ENCODE measurements at places on chromosomes 6 and 20.

- no peak for DNase-seq
Observed at GRCh38 chr6:160349020-160349441, 853 bp downstream of the SLC22A3 start.

DNA sequence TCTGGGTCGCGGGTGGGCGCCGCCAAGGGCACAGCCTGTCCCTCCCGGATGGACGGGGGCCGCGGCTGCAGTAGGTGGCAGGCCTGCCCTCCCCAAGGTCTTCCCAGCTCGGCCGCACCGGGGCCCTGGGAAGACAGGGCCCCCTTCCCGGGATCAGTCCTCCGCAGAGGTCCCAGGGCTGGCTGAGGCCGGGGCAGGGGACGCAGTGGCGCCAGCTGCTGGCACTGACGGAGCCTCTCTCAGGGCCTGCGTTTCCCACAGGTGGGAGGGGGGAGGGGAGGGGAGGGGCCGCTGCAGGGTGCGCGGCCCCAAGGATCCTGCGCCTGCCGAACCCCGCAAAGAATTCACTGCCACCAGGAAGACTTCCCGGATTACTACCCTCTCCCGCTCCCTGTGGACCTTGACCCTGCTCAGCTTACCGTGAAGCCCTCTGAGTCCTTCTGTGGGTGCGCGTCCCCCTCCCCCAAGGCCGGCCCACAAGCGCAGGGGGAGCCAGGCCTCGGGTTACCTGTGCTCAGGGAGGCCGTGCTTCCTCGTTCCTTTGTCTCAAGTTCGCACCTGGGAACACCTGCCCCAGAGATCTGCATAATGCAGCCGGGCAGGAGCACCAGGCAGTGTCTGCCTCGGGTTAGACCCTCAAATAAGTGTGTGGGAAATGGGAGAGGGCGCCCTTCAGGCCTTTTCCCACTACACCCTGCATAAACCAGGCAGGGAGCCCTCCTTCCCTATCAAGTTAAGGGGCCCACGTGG lies 5.1 kb downstream of the LZTS3 start:
- DNase-seq: no peak

DNA sequence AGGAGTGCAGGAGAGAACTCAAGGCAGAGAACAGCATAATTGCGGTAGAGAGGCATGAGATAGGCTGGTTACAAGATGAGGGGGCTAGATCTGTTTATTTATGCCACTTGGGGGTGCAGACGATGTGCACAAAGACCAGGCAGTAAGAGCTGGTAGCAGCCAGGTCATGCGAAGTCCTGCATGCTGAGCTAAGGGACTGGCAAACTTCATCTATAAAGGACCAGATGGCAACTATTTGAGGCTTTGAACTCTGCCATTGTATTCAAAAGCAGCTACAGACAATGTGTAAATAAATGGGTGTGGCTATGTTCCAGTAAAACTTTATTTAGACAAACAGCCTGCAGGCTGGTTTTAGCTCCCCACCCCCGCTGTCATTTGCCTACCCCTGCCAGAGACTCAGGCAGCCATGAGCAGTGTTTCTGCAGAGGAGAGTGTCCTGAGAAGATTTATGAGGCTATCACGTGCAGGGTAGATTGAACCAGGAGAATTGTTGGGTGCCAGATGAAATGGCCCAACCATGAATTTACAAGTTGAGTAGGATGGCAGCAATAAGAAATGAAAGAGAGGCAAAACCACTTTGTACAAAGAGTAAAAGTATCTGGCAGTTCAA lies 253.4 kb upstream of the MOCS1 start:
- DNase-seq: no peak

DNA sequence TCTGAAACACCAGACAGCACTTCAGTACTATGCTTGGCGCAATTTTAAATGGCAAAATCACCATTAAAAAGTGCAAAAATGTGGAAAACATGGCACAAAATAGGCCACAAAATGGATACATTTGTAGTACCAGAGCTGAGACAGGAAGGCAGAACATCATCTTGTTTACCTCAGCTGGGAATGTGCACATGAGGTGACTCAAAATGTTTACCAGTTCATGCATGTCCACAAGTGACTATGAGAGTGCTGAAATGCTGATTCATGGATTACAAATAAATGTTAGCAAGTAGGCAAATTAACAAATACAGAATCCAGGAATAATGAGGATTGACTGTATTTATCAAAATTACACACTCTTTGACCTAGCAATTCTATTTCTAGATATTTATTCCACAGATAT lies 201.6 kb downstream of the ISM1 start:
- no peak for DNase-seq

GRCh38 chr6:158643836-158644230 lies 710 bp downstream of the DYNLT1 start:
- DNase-seq: no peak

GRCh38 chr6:19158586-19158985 lies 678.6 kb upstream of the ID4 start:
- no peak for DNase-seq

DNA sequence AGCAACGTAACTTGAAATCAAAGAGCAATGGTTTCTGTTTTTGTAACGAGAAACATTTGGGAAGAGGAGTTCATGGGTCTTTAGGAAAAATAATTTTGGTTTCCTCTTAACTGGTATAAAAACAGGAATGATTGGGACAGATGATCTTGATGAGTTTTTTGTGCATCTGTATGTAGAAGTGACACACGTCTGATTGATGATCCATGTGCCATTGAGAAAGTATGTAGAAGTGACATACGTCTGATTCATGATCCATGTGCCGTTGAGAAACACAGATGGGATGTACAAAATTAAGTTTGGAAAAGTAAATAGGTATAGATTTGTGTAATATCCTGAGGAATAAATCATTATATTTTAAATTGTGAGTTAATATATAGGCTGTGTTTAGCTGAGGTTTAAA lies 2.1 kb downstream of the KIAA1586 start:
- no peak for DNase-seq

GRCh38 chr20:48885237-48885636 lies 36.3 kb upstream of the ARFGEF2 start:
- no peak for DNase-seq

GRCh38 chr6:88426005-88426404 lies 259.9 kb upstream of the CNR1 start:
- DNase-seq: no peak

GRCh38 chr6:124955108-124955856 lies 7.0 kb upstream of the RNF217 start:
- DNase-seq: no peak

GRCh38 chr20:33337119-33337518 lies 54.1 kb downstream of the BPIFB1 start:
- DNase-seq: no peak

DNA sequence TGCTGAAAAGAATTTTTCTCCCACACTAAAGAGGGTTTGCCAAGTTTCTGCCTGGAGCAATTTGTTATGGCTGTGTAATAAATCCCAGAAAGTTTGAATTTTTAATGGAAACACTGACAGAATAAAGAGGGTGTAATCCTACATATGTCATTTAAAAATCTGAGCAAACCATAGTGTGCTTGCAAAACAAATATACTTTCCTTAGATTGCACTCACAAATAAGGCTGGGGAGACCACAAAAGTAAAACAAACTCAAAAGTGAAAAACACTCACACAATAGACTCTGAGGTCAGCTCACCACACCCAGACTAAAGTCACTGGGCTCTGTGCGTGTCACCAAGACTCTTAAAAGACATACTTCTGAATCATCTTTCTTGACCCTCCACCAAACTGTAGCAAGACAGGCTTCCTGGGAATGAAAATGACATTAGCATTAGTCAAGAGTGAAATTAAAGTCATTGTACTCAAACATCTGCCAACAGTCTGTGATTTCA lies 4.8 kb upstream of the ATXN1 start:
- DNase-seq: no peak

GRCh38 chr6:13769034-13769654 lies 45.2 kb downstream of the MCUR1 start:
- no peak for DNase-seq

- no peak for DNase-seq
Observed at GRCh38 chr6:5095236-5095635, 10.1 kb downstream of the PPP1R3G start.

- no peak for DNase-seq
Observed at GRCh38 chr20:43925801-43926200, 11.1 kb downstream of the TOX2 start.

- DNase-seq: no peak
Observed at GRCh38 chr6:101517632-101518031, 124.1 kb downstream of the GRIK2 start.

DNA sequence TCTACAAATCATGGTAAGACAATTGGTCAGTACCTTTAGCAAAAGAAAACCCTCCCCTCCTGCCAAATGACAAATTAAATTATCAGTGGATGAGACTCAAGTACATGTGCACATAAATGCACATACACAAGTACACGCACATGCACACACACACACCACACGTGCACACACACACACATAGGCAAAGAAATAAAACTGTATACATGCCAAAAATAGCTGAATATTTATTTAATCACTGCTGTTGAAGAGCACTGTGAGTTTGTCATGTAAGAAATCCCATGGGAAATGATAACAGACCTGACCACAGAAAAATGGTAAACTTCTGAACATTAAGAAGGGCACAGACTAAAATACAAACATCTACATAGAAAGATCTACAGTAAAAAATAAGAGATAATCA lies 46.6 kb upstream of the TNFAIP3 start:
- no peak for DNase-seq

- no peak for DNase-seq
Observed at GRCh38 chr6:52271852-52272460, 12.6 kb downstream of the MCM3 start.

DNA sequence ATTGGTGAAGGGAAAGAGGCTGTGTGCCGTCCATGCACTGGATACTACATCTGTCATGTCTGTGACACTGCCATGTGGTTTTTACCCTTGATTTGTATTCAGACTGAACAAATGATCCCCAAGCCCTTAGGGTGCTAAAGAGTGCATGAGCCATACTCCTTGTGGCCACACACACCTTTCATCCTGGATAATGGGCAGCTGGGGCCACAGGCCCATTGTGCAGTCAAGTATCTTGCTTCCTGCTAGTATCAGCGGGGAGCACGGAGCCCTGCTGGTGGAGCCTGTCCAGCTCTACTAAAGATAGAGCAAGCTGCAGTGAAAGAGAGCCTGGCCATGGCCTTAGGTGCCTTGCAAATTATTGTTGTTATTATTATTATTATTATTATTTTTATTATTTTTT lies 75.1 kb downstream of the SLX4IP start:
- DNase-seq: no peak

DNA sequence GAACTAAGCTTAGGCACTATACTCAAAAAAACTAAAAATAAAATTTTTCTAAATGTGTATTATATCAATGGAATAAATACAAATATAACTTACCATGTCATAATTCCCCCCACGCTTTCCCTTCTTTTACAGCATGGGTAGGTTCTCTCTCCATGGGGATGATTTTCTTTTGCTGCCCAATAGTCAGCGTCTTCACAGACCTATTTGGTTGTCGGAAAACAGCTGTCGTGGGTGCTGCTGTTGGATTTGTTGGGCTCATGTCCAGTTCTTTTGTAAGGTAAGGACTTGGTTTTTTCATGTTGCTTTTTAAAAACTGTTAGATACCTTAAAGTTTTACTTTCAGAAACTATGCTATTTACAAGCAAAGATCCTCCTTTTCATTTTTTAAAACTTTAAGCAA lies 85.3 kb downstream of the SLC16A10 start:
- DNase-seq: no peak

GRCh38 chr20:60459212-60459611 lies 501.0 kb downstream of the CDH26 start:
- DNase-seq: no peak

DNA sequence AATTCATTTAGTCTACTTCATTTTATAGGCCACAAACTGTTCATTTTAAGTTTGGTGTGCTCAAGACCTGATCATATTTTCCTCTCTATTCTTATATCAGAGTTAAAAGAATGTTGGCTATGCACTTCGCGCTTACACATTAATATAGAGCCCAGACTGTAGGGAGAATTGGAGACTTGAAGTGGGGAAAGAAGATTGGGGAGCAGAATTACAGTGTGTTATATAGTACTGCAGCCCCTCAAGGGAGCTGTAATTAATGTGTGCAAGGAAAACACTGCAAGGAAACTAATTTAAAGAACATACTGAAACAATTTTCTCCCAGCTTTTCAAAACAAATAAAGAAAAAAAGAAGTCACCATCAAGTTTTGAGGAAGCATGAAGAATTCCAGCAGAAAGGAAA lies 572.7 kb upstream of the FLRT3 start:
- DNase-seq: no peak

DNA sequence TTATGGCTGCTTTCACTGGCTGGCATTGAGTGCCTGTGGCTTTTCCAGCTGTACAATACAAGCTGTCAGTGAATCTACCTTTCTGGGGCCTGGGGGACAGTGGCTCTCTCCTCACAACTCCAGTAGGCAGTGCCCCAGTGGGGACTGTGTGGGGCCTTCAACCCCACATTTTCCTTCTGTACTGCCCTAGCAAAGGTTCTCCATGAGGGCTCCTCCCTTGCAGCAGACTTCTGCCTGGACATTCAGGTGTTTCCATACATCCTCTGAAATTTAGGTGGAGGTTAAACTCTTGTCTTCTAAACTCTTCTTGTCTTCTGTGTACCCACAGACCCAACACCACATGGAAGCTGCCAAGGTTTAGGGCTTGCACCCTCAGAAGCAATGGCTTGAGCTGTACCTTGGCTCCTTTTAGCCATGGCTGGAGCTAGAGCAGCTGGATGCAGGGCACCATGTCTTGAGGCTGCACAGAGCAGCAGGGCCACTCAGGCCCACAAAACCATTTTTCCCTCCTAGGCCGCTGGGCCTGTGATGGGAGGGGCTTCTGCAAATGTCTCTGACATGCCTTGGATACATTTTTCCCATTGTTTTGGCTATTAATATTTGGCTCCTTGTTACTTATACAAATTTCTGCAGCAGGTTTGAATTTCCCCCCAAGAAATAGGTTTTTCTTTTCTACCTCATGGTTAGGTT lies 9.6 kb downstream of the PEX7 start:
- DNase-seq: no peak

GRCh38 chr20:59322585-59323454 lies 22.4 kb downstream of the EDN3 start:
- DNase-seq: no peak

DNA sequence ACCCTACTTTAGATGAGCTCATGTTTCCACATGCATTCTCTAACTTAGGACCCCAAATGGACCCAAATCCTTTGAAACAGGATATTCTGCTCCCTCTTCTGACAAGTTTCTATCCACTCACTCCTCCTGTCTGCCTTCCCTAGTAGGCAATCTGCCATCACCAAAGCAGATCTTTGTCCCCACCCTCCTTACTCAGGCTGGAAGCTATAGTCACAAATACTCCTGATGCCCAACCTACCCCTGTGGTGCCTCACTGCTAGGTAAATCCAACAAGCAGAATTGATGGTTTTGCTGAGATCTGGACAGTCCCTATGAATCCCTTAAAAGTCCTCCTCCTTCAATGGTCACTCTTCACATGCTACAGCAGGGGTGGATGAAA lies 21.7 kb downstream of the ELOVL5 start:
- DNase-seq: no peak
